ENCODE measurements at places on chromosomes 11 and 22.
A peak's percentile ranks its signal among the peaks of the same experiment; 100 is the strongest.

DNA sequence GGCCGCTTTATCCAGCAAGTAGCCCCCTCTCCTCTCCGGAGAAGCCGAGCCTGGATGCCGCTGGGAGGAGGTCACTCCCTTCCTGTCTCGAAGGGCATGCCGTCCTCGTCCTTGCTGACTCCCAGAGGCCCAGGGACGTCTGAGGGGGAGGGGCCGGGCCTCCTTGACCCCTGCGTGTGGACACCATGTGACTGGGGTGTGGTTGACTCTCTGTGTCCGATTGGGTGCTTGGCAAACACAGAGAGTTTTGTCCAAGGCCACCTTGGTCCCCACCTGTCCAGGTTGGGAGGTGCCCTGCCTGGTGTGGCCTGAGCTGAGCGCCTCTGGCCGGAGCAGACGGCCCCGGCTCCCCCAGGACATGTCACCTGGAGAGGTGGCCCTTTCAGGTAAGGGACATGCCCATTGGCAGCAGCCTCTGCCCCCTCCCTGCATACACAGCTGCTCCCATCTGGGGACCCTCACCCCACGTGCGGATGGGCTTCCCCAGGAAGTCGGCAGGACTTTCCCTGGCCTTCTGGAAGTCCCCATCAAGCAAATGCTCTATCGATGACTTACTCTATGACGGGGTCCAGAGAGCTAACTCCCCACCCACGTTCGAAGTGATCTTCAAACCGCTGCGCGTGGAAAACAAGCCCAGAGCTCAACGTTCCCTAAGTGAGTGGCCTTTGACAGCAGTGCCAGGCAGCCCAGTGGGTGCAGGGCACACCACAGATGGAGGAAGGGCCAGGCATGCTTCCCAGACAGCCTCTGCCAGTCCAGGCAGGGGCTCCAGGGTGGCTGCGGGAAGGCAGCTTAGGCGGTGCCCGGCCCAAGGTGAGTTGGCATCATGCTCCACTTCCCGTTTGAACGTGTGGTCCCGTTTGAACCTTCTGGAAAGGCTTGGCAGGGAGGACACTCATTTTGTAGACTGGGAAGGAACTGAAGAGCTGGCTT lies at the start of gene SMIM38:
Gene SMIM38, plus strand, starts transcription at position 634 of the 933 bp plus-strand sequence. CDS start 1,912 bp downstream, outside the sequence.
- DNase-seq, result no peak

DNA sequence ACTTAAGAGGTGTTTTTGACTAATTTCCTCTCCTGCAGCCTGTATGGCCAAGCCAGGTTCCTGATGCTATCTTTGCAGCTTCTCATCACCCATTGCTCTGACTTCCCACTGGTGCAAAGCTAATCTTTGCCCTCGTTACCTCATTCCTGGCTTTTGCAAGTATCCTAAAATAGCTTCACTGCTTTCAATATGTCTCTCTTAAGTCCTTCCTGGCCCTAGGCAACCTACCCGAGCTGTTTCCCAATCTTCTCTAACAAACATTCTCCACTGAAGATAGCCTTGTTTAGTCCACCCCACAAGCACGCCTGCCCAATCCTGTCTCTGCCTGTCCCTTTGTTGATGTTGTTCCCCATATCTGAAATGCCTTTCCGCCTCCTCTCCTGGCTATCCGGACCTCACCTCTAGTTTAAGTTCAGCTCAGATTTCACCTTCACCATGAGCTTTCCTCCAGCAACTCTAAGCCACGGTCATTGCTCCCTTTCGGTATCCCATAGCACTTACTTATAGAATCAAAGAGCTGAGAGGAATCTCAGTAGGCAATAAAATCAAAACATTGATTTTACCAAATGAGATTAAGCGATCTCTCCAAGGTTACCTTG lies 30.1 kb upstream of the CECR2 start:
- no peak for DNase-seq

GRCh38 chr11:47991266-47991830 lies 11.0 kb downstream of the PTPRJ start:
- no peak for DNase-seq

DNA sequence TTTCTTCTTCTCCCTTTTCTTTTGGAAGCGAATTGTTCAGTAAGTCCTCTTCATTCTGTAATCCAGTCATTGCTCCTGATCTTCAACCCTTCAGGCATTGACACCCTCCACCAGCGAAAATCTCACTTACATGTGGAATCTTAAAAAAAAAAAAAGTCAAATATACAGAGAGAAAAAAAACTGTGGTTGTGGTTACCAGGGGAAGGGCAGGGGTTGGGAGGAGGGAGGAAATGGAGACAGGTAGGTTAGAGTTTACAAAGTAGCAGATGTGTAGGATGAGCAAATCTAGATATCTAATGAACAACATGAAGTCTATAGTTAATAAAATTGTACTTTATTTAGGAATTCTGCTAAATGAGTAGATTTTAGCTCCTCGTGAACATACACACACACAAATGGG lies 17.7 kb upstream of the TMEM123 start:
- no peak for DNase-seq

GRCh38 chr11:28819741-28820140 lies 711.6 kb downstream of the METTL15 start:
- no peak for DNase-seq

DNA sequence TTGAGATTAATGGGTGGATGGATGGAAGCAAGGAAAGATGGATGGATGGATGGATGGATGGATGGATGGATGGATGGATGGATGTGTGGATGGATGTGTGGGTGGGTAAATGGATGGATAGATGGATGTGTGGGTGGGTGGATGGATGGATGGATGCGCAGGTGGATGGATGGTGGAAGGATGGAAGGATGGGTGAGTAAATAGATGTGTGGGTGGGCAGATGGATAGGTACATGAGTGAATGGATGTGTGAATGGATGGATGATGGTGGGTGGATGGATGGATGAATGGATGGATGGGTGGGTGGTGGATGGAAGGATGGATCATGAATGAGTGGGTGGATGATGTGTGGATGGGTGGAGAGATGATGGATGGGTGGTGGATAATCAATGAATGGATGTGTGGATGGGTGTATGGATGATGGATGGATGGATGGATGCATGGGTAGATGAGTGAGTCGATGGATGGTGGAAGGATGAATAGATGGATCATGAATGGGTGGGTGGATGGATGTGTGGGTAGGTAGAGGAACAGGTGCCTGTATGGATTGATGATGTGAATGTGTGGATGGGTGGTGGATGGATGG lies 375.2 kb downstream of the BRD1 start:
- no peak for DNase-seq

DNA sequence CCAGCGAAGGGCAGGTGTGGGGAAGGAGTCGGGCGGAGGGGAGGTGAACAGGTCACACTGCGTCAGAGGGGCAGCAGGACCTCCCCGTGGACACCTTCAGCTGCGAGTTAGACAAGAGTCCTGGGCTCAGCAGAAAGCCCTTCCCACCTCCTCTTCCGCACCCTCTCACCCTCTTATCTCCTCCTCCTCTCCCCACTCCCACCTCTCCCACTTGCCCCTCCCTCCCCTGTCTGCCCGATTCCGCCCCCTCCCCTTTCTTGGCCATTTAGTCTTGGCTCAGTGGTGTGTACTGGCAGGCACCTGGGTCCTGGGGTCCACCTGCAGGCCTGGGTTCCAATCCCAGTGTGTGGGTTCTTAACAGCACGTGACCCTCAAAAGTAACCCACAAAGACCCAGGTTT lies 37.2 kb downstream of the CYTH4 start:
- DNase-seq, result no peak

DNA sequence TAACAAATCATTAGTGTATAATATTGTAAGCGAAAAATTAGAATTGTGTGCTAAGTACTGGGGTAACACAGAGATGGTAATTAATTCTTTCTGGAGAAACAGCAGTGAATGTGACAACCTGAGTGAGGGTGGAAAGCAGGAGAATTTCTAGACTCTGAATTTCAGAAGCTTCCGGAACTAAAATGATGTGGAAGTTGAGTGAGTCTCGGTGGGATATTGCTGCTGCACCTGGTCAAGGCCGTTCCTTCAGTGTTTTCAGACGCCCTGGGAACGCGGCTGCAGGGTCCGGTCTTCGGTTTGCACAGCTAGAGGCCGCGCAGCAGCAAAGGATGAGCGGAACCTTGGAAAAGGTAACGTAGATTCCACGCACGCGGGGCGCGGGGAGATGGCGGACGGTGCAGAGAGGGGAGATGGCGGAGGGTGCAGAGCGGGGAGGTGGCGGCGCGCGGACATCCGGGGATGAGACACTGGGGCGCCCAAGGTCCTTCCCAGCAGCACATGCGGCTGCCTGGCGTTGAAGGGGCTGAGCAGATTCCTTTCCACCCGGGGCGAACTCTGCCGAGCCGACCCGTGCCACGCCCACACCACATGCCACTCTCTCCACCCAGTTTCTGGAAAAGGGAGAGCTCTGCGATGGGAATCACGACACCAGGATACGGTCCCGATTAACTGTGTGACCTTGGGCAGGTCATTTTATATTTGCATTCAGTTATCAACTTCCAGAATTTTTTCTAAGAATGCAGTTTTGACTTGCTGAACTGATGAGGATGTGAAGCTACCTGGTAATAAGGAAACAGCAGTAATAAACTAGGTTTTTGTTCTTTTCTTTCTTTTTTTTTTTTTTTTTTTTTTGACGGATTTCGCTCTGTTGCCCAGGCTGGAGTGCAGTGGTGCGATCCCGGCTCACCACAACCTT lies at the start of gene MRPL48:
Gene MRPL48, plus strand, starts transcription at position 232 of the 916 bp plus-strand sequence. Its CDS starts 98 bp downstream, at position 330.
- peak; percentile 72 for DNase-seq

- no peak for DNase-seq
Measured at GRCh38 chr11:125071435-125071834, 8.3 kb downstream of the SLC37A2 start.

DNA sequence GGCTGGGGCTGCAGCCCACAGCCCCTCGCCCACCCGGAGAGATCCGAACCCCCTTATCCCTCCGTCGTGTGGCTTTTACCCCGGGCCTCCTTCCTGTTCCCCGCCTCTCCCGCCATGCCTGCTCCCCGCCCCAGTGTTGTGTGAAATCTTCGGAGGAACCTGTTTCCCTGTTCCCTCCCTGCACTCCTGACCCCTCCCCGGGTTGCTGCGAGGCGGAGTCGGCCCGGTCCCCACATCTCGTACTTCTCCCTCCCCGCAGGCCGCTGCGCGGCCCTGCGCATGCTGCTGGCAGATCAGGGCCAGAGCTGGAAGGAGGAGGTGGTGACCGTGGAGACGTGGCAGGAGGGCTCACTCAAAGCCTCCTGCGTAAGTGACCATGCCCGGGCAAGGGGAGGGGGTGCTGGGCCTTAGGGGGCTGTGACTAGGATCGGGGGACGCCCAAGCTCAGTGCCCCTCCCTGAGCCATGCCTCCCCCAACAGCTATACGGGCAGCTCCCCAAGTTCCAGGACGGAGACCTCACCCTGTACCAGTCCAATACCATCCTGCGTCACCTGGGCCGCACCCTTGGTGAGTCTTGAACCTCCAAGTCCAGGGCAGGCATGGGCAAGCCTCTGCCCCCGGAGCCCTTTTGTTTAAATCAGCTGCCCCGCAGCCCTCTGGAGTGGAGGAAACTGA lies 731 bp downstream of the GSTP1 start:
- DNase-seq, result peak; percentile 45

- no peak for DNase-seq
Measured at GRCh38 chr22:38572065-38572464, 2.1 kb upstream of the DMC1 start.

- no peak for DNase-seq
Measured at GRCh38 chr22:44211256-44211945, 30.7 kb downstream of the PARVG start.

DNA sequence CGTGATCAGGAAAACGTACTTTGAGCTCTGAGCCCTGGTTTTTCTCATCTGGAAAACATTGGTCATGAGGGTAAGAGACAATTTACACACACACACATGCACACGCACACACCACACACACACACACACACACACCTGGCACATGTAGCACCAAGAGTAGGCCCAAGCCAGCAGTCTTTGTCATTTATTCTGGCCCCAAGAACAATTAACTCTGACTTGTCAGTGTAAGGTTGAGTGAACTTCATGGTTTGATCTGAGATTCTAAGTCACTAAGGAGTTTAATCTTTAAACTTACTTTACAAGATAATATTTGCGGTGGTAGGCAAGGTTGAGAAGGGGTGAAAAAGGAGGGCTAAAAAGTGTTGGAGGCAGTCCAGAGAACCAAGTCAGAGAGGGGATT lies 44.1 kb downstream of the MMP20 start:
- no peak for DNase-seq

GRCh38 chr11:68928136-68928880 lies 24.6 kb downstream of the IGHMBP2 start:
- DNase-seq, result no peak

DNA sequence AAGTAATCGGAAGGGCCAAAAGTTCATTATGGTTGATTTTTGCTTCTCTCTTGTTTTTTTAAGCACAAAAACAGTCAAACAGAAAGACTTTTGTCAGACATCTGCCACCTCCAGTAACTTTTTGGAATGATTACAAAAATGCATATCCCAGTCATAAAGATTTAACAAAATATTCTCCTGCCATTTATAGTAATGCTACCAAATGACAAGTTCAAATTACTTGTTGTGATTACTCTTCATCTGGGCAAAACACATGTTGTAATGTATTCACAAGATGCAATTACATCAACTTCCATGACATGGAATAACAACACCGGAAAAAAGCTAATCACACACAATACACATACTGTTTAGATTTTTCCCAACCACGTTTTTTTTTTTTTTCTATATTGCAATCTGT lies 1017.5 kb upstream of the TENM4 start:
- no peak for DNase-seq

- DNase-seq, result no peak
Measured at GRCh38 chr22:20142711-20143621, 7.9 kb downstream of the CCDC188 start.

GRCh38 chr11:103807806-103808205 lies 228.6 kb upstream of the DDI1 start:
- no peak for DNase-seq

- no peak for DNase-seq
Measured at GRCh38 chr11:9765320-9766101, 101.6 kb downstream of the SWAP70 start.

DNA sequence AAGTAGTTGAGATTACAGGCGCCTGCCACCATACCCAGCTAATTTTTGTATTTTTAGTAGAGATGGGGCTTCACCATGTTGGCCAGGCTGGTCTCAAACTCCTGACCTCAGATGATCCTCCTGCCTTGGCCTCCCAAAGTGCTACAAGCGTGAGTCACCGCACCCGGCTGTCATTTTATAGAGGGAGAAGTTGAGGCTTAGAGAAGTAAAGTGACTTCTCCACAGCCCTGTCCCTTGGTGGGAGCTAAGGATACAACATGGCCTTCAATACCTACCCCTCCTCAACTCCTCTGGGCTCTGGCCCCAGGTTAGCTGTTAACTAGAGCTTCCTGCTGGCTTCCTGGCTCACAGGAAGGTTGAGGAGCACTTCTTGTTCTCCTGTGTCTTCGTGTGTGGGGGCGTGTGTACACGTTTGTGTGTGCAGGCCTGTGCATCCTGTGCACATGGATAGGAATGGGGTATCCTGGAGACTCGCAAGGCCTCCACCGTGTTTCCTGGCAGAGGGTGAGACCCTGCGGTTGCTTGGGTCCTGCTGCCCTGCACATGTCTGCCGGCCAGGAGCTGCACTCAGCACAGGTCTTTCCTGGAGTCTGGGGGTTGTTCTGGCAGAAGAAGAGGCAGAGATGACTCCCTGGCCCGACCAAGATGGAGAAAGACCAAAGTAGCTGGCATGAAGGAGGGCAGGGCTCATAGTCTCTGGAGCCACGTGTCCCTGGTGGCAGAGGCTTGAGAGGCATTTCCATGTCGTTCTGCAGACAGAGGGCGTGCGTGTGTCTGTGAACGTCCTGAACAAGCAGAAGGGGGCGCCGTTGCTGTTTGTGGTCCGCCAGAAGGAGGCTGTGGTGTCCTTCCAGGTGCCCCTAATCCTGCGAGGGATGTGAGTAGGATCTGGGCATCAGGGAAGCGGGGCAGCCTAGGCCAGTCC lies 2.4 kb downstream of the SIDT2 start:
- DNase-seq, result peak; percentile 28

- no peak for DNase-seq
Measured at GRCh38 chr11:70611821-70612220, 213.5 kb downstream of the CTTN start.

- no peak for DNase-seq
Measured at GRCh38 chr11:76768909-76769560, 14.1 kb upstream of the TSKU start.
